Esophagus squamous epithelium (tissue), 5 donors: ENCODE measurements at places on chromosomes 5 and 9.

- peaks cover 4% of the 10 kb centered on the region for H3K4me1 ChIP-seq
- H3K36me3 ChIP-seq, result no peaks in the 10 kb centered on the region
- H3K4me3 ChIP-seq, result no peak overlapping the region
- no peaks in the 10 kb centered on the region for H3K27me3 ChIP-seq
- no peak overlapping the region for H3K27ac ChIP-seq
These were observed 386.7 kb downstream of the KDM4C start for GRCh38 chr9:7144265-7145046.

GRCh38 chr9:137019891-137020683 is 8.0 kb downstream of the ABCA2 start:
- no peak overlapping the region for H3K4me3 ChIP-seq
- no peaks in the 10 kb centered on the region for H3K4me1 ChIP-seq
- DNase-seq, result no peak

GRCh38 chr9:92292338-92293074 is 991 bp downstream of the IARS1 start:
- H3K27ac ChIP-seq, result peak overlapping the region; percentile 88
- H3K4me1 ChIP-seq, result peaks cover 16% of the 10 kb centered on the region
- DNase-seq, result no peak
- no peaks in the 10 kb centered on the region for H3K27me3 ChIP-seq
- peaks cover 33% of the 10 kb centered on the region for H3K36me3 ChIP-seq
- peak overlapping the region; percentile 65 for H3K4me3 ChIP-seq

- DNase-seq, result no peak
- no peak overlapping the region for H3K27ac ChIP-seq
- no peaks in the 10 kb centered on the region for H3K36me3 ChIP-seq
- H3K4me1 ChIP-seq, result no peaks in the 10 kb centered on the region
These were observed 107.0 kb downstream of the PRDM9 start for GRCh38 chr5:23614422-23614821.
